ENCODE measurements at places on chromosomes 5 and 9. TPM values are rescaled to one million over a fixed set of nuclear protein-coding genes. Genes with fewer than 3 reads are reported as not detected.

- DNase-seq, result no peak
Observed at GRCh38 chr5:148996270-148996669, 66.6 kb downstream of the SH3TC2 start.

DNA sequence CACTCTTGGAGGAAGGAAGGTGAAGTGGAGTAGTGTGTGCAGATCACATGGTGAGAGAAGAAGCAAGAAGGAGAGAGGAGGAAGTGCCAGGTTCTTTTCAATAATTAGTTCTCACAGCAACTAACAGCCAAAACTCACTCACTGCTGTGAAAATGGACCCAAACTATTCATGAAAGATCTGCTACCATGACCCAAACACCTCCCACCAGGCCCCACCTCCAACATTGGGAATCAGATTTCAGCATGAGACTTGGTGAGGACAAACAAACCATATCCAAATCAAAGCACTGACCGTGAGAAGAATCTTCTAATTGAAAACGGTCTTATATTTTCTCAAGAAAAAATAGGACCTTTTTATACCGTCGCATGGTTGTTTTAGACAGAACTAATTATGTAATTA, 468.7 kb upstream of the TYRP1 start:
- no peak for DNase-seq

Gene CTSV
- 26.3 TPM for polyA plus RNA-seq

Gene MEGF10
- 0.81 TPM for polyA plus RNA-seq

DNA sequence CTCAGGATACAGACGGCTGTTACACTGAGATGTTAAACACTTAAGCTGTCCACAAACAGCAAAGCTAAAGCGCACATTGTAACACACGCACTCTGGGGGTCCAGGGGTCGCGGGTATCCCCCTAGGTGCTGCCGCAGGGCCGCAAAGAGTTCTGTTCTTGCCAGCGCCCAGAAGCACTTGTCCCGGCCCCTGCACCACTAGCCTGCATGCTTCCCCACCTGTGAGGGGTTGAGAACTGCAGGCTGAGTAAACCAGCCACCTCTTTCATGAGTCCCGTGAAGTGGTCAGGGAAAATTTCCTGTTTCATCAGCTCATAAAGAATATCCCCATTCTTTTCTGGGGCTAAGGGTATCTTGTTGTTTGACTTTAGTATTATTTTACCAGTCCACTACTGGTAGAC, 154.4 kb upstream of the FBXL17 start:
- DNase-seq, result no peak

GRCh38 chr5:67465537-67466207, 269.1 kb upstream of the CD180 start:
- DNase-seq, result no peak

Gene KIF12
- polyA plus RNA-seq, result 253 TPM

- no peak for DNase-seq
Observed at GRCh38 chr9:87067426-87067825, 120.1 kb upstream of the GAS1 start.

DNA sequence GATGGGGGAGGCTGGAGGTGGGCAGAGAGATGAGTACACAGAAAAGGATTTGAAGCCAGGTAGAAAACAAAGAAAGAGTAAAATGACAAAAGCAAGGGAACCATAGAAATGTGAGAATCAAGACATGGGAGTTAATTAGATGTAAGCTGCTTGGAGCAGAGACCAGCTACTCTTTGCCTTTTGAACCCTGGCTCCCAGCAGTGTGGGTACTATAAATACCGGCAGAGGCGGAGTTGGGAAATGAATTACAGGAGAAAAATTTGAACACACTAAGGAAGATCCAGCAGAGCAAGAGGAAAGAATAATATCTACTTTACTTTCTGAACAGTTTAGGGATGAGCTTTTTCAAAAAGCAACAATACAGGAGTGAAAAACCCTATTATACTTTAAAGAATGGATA, 36.5 kb downstream of the KIF24 start:
- no peak for DNase-seq

- no peak for DNase-seq
Observed at GRCh38 chr9:111036946-111037345, 1.3 kb downstream of the LPAR1 start.

DNA sequence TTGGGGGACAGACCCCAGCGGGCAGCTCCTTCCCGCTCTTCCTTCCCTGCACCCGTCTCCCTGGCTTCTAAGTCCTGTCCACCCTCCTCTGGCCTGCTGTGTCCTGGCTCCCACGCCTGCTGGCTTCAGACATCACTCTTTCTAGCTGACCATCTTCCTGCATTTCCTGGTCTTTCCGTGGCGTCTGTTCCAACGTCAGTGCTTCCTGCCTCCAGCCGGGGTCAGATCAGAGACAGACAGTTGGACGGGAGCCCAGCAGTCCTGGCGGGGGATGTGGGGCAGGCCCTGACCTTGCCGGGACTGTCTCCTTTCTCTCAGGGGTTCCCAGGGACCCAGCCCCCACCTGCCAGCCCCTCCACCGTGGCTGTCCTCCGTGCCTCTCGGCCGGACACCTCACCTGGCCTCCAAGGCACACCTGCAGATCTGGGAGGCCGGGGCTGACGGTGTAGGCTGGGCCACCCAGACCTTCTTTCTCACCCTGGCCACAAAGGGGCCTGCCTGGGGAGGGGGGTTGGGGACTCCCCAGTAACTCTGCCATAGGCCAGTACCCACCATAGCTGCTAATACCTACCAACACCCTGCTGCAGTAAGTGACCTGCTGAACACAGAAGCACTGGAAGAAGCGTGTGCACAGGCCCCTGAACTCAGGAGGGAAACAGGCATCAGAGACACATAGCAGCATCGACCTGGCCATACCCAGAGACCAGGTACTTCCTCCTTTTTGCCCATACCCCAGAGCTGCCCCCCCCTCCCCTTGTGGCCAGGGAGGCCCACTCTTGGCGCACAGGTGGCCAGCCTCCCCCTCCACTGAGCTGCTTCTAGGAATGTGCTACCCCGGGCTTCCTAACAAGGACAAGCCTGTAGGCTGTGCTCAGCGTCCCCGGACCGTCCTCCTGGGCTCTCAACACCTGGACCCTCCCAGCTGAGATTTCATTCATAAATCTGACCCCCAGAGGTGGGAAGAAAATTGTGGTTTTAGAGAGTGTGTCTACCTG, 5.1 kb downstream of the NRARP start:
- no peak for DNase-seq

GRCh38 chr5:139262059-139262741, 31.3 kb upstream of the MATR3 start:
- no peak for DNase-seq

DNA sequence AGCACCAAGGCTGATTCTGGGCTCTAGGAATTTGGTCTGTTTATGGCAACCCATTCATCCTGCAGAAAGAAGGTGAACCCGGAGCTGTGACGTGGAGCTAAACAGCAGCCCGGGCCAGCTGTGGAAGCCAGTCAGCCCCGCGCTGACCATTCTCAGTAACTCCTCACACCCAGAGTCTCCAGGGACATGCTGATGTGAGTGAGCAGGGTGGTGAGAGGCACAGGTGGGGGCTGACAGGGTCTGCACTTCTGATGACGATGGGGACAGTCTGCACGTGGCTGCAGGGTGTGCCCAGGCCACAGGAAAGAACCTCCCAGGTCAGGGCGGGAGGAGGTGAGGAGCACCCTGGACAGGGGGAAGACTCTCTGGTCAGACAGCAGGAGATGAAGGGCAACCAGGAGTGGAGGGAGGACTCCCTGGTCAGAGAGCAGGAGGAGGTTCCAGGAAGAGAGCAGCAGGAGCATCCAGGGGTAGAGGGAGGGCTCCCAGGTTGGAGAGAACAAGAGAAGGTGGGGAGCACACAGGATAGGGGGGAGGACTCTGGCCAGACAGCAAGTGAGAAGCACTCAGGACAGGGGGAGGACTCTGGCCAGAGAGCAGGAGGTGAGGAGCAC, 26.1 kb upstream of the SLC6A3 start:
- no peak for DNase-seq

DNA sequence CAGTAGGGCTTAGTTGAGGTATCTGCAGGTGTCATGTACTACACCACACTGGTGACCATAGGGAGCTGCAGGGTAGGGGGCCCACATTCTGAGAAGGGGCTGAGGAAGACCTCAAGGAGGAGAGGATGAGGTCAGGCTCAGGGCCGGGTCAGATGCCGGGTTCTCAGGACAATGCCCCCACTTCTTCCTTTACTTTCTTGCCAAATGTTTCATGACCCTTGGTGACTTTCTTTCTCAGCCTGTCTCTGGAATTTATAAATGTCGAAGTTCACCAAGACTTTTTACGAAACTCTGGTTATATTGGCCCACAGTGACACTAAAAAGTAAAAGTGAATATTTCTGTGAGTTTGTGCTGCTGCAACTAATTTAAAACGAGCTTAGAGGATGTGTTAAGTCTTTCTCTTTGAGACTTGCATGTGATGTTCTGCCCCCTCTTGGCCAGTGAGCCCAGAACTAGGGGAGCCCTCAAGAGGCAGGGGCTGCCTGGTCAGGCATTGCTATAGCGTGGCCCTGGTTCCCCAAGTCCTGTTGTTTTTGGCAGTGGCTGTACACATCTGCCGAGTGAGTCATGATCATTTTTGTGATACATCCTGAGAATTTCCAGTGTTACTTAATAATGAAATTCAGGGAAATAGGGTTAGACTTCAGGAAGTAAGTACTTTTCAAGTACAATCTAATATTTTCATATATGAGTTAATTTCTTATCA, 11.2 kb downstream of the ACO1 start:
- DNase-seq, result no peak

DNA sequence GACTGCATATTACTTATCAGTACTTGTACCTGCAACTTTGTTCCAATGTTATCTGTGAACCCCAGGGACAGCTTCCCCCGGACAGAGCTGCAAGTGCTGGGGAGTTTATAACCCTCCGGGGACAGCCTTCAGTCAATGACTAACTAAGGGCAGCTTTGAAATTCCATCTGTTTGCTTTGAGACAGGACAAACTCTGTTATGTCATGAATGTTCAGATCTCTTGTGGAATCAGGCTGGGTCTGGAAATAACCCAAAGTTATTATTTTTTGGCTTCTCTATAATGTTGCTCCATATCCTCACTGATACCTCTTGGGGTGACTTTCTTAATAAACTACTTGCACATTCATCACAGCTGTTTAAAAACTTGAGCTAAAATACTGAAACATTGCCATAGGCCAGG, 617.5 kb upstream of the TLE4 start:
- DNase-seq, result no peak

DNA sequence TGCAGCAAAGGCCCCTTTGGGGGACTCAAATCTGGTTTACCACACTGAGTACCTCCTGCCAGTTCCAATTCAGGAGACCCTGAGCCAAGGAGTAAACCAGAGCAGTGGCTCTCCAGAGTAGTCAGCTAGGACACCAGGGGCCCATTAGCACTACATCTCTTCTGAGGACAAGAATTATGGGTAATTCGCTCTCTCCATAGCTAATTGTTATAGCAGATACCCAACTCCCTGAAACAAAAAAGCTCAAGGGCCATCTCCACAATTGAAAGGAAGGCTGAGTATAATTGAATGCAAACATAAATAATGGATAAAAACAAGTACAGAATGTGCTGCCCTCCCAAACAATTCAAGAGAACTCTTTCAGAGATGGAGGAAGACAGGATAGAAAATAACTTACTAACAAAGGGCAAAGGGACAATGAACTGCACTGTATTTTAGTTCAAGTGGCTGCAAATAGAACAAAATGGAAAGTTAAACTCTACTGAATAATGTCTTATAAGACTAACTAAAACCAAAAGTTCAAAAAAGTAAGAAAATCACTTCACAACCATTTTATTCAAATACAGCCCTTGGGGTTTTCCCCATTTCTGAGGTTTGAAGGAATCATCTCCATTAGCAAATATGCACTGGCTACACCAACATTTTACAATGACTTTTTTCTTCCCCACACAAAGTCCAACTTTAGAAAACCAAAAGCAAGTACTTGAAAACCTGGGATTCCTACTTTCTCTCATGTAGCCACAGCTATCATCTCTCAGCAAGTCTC, 118.8 kb downstream of the SIL1 start:
- DNase-seq, result no peak

DNA sequence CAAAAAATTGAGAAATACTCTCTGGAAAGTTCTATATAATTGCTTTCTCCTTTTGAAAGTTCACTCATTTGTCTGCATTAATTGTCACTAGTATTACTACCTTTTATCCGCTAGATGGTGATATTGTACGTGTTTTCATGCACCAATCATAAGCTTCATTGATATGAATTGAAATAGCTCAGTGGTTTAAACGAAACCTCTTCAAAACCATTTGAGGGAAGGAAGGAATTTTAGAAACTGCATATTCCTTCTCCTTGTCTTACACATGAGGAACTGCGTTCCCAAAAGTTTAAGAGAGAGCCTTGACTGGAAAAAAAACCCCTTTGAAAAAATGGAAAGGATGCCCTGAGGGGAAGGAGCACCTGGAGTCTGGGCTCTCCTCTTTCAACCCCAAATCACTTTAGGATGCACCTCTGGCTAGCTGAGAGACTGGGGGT, 98.6 kb downstream of the YTHDC2 start:
- no peak for DNase-seq

Gene KCNN2
- 7.6 TPM for polyA plus RNA-seq

DNA sequence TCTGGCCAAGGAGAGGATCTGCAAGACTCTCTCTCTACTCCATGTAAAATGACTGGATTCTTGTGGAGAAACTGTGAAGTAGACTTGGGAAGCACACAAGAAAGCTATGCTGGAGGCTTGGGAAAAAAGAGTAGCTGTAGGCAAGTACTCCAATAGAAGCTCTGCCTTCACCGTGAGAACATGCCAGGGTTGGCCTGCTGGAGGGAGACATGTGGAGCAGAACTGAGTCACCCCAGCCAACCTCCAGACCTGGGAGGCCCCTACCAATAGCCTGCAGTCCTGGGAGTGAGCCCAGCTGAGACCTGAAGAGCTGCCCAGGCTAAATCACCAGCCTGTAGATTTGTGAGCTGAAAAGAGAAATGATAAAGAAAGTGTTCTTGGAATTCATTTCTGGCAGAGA, 66.6 kb downstream of the DEPDC1B start:
- DNase-seq, result no peak

DNA sequence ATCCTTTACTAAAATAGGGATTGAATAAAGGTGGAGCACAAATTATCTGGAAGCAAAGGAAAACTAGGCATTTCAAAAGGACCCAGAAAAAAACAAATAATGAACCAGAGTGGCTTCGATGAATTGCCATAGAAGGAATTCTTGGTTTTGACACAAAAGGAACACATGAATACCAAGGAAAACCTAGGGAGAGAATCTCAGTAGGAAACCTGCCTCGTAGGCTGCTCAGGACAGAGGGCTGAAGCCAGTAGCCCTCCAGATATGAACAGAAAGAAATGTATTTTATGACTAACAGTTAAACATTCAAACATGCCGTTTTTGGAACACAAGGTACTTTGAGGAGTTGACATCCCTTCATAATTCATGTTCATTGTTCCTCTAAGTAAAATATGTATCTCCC, 245.5 kb downstream of the SLF1 start:
- DNase-seq, result no peak

DNA sequence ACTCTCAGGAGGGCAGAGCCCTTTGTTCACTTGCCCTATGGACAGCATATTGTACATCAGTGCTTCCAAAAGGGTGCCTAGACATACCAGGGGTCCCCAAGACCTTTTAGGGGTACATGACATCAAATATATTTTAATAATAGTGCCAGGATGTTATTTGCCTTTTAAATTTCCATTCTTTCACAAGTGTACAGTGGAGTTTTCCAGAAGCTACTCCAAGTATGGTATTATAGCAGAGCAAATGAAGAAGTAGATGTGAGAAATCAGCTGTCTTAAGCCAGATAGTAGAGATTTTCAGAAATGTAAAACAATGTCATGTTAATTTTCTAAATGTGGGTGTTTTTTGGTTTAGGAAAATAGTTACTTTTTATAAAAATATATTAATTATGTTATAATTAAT, 15.6 kb downstream of the PTTG1 start:
- no peak for DNase-seq

All from left renal cortex interstitium (tissue), 4 donors.